ENCODE measurements at places on chromosomes 12 and 14.
A peak's percentile ranks its signal among the peaks of the same experiment; 100 is the strongest.

DNA sequence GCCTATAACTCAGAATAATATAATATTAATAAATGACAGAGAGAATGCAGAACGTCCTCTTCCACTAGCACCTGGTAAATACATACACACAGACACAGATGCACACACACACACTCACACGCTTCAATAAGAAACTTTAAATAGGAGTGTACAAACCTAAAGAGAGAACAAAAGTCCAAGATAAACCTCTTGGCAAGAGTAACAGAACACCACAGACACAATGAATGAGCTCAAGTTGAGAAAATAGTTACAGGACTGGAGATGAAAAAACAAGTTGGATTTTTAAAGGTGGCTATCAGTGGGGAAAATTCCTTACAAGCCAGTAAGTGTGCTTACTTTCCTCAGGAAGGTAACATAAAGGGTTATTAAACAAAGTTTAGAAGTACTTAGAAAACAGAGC lies 35.2 kb downstream of the CRY1 start:
- DNase-seq, result no peak

DNA sequence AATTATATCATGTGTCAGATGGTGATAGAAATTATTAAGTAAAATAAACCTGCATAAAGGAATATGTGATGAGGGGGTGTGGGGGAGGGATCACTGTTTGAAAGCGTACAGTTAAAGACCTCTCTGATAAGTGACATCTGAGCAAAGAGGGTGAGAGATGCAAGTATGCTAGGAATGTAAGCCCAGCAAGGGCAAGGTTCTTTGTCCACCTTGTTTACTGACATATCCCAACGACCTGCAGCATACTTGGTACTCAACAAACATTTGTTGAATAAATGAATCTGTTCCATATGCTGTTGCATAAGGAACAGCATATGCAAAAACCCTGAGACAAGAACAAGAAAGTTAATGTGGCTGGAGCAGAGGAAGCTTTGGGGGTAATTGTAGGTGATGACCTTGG lies 12.0 kb upstream of the MDM1 start:
- DNase-seq, result no peak

DNA sequence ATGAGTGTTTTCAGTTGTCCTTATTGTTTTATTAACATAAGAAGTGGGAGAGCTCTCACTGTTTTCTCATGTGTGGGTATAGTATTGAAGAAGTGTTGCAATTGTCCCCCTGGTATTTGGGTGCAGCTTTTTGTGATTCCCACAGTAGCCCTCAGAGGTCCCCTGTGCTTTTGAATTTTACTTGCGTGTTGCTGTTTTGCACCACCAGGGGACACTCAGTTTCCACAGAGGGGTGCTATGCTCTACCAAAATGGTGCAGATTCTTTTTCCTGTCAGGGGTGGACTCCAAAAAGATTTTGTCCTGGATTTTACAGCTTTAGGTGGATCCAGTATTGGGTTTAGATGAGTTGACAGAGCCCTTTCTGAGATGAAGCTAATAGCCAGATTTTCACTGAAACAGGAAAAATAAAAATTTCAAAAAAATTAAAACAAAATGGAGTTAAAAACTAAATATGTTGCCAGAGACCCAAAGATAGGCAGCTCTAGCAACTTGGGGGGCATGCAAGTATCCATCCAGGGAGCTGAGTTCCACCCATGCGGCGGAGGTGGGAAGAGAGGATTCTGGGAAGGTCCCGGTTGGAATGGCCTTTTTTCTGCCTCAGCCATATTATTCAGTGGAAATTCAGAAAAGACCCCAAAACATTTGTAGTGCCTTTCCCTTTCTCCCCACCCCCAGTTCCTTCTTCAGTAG lies 50.2 kb downstream of the TTLL5 start:
- DNase-seq, result no peak

- DNase-seq, result no peak
These were observed 156.5 kb downstream of the PAWR start for GRCh38 chr12:79534029-79534867.

GRCh38 chr12:19496219-19496878 lies 57.1 kb downstream of the AEBP2 start:
- DNase-seq, result no peak

DNA sequence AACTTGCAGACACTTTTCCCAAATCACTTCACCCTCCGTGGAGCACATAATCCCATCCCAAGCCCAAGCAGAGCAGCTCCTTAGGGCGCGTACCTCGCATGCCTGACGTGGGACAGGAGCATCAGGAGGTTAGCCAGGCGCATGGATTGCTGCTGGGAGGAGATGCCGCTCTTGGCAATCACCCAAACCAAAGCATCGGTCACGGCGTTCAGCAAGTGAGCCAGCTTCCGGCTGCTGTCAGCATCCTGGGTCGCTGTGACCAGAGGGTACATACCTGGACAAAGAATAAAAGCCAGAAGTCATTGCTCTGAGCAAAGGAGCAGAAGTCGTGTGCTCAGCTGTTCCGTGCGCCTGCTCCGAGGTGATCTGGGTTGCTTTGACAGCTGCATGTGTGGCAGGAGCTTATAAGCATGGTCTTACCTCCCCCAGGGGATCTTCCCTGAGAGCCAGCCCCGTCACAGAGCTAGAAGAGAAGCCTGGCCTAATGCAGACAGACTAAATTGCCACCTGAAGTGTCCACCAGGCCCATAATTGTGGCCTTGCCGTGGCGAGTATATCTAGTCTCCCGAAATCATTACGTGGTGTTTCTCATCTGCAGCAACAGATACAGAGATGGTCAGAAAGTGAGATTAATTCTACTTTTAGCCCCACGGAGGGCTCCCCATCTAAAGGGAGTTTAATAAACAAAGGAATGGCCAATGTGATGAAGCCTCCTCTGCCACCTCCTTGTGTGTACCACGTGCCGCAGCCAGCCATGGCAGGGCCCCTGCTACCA lies 59.1 kb downstream of the ESR2 start:
- no peak for DNase-seq

DNA sequence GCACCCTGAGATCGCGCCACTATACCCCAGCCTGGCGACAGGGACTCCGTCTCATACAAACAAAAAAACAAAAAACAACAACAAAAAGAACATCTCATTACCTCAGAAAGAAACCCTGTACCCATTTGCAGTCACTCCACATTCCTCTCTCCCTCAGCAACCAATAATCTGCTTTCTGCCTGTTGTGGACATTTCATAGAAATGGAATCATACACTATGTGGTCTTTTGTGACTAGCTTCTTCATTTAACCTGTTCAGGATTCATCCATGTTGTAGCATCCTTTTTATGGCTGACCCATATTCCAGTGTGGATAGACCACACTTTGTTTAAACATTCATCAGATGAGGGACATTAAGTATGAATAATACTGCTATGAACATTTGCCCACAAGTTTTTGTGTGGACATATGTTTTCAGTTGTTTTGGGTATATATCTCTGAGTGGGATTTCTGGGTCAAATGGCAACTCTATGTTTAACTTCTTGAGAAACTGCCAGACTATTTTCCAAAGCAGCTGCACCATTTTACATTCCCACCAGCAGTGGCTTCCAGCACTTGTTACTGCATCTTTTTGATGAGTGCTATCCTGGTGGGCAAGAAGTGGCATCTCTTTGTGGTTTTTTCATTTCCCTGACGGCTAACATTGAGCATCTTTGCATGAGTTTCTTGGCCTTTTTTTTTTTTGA lies 5.9 kb upstream of the RCOR1 start:
- DNase-seq, result peak; percentile 52

DNA sequence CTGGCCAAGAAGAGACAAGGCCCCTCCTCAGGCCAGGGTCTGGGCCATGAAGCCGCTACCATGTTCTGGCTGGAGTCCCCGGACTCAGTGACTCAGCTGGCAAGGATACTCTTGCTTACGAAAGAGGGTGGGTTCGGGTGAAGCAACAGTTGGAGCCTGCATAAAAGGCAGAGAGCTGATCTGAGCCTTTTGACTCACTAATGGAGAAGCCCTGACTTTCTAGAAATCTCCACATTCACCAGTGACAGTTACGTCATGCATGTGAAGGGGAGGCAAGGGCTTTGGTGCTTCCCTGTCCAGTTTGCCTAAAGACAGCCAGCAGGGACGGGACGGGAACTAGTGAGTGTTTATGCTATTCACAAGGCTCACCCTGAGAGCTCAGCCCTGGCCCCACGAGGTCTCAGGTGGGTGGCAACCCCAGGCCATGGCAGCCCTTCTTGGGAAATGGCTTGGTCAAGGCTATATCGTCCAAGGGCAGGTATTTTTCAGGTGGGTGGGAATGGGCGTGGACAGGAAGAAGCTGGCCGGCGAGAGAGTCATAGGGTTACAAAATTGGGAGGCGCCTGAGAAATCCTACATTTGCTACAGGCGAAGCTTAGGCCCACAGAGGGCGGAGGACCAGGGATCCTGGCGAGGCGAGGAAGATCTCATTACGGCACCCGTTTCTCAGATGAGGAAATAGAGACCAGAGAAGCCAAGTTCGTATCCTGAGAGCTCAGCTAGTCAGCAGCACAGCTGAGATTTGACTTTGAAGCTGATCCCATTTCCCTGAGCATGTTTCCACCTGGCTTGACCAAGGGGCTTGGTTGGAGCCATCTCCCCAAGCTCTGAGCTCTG lies 314.6 kb downstream of the BCL11B start:
- DNase-seq, result peak; percentile 83

GRCh38 chr14:95039259-95039992 lies 117.9 kb downstream of the DICER1 start:
- no peak for DNase-seq

GRCh38 chr14:103476065-103476464 lies 46.6 kb downstream of the CKB start:
- no peak for DNase-seq

- no peak for DNase-seq
These were observed 21.2 kb downstream of the HVCN1 start for GRCh38 chr12:110667671-110668070.

GRCh38 chr14:100441271-100441947 lies 118.3 kb downstream of the SLC25A47 start:
- DNase-seq, result no peak

GRCh38 chr12:107528731-107529365 lies 156.8 kb upstream of the PWP1 start:
- no peak for DNase-seq

DNA sequence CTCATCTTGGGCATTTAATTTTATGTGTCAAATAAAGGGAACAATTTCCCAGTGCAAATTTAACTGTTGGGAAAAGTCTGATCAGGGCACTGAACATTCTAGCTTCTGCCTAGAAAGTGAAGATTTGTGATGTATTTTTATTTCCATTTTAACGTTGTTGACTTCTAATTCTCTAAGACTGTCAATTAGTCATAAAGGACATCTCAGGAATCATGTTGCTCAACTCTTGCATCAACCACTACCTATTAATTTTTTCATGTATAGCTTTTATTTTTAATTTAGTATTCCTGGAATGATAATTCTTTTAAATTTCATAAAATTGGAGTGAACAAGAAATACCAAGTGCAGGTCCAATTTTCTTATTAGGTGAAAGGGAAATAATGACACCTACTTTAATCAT lies 87.9 kb upstream of the METAP2 start:
- DNase-seq, result no peak

DNA sequence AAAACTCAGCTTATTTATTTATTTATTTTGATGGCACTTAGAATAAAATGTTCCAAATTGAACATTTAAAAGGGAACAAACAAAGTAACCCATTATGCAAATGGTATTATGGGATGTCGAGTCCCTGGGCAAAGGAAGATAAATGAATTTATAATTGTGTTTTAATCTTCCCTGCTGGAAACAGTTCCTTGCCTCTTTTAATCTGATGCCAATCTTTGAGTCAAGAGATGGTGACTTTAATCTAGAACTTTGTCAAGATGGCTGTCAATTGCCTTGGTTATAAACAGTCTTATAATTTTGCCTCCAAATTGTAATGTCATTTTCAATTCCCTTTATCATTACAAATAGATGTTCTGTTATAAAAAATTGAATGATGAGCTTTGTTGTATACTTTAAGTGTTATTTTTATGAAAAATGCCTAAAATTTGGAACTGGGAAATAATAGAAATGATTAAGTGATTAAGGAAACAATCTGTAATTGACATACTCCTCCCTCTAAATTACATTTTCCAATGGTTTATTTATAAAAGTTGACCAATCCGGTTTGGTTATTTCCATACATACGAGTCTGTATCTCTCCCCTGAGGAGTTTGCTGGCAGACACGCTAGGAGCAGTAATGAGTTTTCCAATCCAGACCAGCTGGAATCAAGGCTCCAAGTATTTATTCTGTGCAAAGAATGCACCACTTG lies 134.9 kb upstream of the FRMD6 start:
- no peak for DNase-seq

- DNase-seq, result no peak
These were observed 365.6 kb upstream of the TBX3 start for GRCh38 chr12:115049614-115050013.

DNA sequence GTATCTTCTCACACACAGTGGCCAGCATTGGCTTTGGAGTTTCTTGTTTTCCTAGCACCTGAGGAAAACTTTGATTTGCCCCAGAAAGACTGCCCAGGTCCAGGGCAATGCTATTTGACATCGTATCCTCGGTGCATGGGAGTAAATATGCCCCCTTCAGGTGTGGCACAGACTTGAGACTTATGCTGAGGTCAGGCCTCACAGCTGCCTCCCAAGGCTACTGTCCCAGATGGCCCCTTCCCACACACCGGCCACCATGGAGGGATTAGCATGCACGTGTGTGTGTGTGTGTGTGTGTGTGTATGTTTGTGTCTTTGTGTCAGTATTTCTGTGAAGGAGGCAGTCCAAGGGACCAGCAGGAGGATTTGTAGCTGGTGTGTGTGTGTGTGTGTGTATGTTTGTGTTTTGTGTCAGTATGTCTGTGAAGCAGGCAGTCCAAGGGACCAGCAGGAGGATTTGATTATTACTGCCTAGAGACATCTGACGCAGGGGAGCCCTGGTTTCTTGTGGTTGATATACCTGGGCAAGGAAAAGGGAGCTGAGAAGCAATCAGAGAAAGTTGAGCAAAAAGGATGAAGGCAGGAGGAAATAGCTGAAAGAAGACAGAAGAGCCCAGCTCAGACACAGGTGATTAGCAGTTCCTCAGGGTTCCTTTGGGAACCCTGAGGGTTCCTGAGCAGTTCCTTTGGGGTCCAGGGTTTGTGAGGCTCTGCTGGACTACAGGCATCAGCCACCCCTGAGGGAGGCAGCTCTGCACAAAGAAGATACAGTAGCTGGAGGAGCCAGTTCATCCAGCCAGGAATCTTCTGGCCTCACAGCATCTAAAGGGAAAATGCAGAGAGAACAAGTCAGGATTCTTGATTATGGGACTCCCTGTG lies 42.2 kb downstream of the COX16 start:
- DNase-seq, result no peak

- DNase-seq, result no peak
These were observed 495.4 kb upstream of the SEL1L start for GRCh38 chr14:82029038-82029437.

DNA sequence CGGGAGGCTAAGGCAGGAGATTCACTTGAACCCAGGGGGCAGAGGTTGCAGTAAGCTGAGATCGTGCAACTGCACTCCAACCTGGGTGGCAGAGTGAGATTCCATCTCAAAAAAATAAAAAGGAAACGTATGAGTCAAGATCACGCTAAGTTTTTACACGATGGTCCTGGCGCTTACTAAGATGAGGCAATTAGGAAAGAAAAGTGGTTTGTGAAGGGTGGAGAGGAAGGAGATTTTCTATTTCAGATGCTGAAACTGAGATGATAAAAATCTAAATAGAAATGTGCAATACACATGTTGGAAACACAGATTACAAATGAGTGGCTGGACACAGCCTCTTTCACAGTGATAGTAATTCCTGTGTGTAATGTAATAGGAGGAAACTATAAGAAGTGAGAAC lies 63.2 kb downstream of the KDM5A start:
- no peak for DNase-seq
